Ammon's horn (tissue), 1 donor: ENCODE measurements at places on chromosomes 3 and 15.

GRCh38 chr3:15382405-15382923 is 44.9 kb downstream of the METTL6 start:
- no peak for DNase-seq

DNA sequence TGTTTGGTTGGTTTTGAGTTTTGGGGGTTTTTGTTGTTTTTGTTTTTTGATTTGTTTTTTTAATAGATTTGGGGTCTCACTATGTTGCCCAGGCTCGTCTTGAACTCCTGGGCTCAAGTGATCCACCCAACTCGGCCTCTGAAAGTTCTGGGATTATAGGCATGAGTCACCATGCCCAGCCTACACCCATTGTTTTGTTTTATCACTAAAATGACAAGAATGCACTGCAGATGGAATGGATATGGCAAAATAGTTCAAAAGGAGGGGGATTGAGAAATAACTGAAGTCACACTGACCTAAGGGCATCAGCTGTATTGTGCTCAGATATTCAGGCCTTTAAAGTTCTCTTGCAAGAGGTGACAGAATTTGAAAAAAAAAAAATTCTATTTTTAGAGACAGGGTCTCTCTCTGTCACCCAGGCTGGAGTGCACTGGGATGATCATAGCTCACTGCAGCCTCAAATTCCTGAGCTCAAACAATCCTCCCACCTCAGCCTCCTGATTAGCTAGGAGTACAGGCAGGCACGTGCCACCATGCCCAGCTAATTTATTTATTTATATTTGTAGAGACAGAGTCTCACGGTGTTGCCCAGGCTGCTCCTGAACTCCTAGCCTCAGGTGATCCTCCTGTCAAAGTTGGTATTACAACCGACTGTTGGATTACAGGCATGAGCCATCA is 4.4 kb upstream of the RASA2 start:
- DNase-seq = no peak

GRCh38 chr3:168714609-168715240 is 619.0 kb upstream of the GOLIM4 start:
- DNase-seq = no peak

DNA sequence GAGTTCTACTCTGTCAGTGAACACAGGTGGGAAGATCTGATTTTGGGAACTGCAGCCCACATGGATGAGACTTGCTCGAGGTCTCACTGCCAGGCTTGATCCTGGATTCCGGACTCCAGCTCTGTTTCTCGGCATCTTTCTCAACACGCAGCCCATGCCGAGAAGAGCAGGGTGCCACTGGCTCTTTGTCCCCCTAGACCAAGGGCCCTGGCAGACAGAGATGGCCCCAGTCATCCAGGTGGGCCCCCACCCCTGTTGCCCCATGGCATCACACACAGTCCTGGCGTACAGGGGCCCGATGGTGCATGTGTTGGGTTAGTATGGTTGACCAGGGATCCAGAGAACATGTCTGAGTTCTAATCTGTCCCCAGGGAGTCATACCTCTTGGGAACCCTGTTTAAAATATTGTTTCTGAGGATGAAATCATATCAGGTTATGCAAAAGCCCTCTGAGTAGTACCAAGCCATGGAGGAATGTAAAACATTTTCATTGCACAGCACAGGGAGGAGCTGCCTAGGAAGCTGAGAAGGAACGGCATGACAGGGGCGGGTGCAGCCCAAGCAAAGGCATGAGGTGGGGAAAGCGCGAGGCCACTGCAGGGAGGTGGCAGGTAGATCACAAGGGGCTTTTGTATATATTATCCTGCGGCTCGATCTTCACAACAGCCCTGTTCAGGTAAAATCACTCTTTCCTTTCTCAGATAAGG is 320.6 kb downstream of the UACA start:
- DNase-seq = no peak

DNA sequence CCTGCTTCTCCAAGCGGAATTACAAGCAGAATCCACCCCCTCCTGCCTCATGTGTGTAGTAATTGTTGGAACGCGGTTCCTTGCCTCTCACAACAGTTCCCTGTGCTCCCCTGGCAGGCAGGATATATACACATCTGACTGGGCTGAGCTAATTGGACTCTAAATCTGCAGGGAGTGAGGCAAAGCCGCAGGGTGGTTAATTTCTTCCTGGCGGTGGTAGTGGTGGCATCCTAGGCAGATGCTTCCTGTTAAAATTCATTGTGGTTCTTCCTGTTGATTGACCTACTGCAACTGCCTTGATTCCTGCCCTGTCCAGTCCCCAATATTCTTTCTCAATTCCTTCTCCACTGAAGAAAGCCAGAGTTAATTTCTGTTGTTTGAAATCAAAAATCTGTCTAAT is 202.9 kb upstream of the PROK2 start:
- no peak for DNase-seq

DNA sequence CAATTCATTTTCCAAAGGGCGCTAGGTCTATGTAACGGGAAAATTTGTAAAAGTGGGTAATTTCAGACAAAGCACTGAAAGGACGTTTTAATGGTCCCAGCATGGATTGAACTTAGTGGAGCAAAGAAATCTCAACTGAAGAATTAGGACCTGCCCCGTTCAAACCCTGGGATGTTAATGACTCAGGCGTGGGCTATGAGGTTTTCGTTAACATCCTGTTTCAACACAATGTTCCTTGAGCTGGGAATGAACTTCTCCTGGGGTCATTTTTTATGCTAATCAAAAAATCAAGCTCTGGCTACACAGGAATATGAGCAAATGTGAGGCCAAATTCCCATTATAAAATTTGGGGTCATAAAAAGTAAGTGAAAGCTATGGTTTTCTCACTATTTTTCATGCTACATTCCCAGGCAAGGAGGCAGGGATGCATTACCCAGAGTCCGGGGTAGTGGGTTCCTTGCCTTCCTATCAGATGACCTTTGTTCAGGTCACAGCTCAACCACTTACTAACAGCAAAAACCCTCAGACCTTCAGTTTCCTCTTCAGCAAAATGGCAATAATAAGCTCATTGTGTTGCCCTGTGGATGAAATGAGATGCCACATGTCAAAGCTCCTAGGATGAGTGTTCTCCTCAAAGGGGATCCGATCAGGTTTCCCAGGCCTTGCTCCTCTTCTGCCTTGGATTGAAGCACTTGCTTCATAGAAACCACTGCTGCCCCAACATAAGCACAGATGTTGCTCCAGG is 271.4 kb downstream of the ARRDC4 start:
- DNase-seq = no peak
